Epithelial cell of esophagus (primary cell): ENCODE measurements at places on chromosomes 4 and X.

DNA sequence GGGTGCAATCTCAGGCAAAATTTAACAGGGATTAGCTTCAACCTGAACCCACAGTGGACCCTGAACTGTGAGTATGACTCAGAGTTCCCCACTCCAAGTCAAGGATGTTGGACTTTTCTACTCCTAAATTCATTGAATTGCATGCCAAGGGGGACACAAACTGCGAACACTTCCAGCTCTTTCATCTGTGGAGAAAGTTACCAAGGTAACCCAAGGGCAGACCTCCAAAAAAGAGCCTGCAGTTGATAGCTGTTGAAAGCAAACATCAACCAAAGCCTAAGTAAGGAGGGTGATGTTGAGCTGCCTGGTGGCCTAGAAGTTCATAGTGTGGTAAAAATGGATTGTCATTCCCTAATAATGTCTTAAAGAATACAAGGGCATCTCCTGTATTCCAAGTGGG is 1242.9 kb downstream of the C4orf33 start:
- no peak for DNase-seq

DNA sequence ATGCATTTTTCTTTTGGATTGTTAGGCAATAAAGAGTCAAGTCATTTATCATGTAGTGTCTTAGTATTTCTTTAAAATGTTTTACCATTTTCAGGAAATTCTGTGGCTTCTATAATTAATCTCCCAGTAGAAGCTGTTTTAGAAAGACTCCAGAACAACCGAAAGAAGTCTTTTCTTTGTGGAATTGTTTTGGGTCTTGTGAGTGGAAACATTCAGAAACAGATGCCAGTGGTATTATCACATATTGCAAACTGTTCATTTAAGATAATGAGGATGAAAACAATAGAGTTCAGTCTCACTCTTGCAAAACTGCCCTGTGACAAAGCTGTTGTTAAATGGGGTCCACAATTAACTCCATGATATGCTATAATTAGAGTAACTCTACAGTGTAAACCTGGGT is 211.2 kb upstream of the KIT start:
- DNase-seq, result no peak

GRCh38 chrX:40310447-40310846 is 212.7 kb upstream of the BCOR start:
- no peak for DNase-seq

GRCh38 chr4:124722071-124722470 is 9.5 kb upstream of the ANKRD50 start:
- peak; percentile 45 for DNase-seq

- peak; percentile 32 for DNase-seq
Observed at GRCh38 chrX:114626323-114626722, 42.4 kb downstream of the HTR2C start.

- no peak for DNase-seq
Observed at GRCh38 chrX:56788229-56788628, 59.2 kb downstream of the NBDY start.

GRCh38 chrX:39555431-39555830 is 542.3 kb downstream of the BCOR start:
- DNase-seq, result no peak

- no peak for DNase-seq
Observed at GRCh38 chrX:107135965-107136307, 17.3 kb upstream of the RBM41 start.

DNA sequence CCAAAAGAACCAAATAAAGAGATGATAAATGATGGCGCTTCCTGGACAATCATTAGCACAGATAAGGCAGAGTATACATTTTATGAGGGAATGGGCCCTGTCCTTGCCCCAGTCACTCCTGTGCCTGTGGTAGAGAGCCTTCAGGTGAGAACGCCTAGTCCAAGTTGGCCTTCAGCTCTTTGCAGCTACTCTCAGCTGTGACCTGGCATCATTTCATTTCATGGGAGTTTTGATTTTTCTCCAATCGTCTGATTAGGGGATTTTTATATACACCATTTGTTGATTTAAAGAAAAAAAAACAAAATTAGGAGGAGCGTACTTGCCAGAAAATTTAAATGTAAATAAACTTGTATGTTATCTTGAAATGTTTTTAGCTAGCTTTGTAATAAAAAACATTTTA is 60.4 kb downstream of the CCKAR start:
- no peak for DNase-seq

GRCh38 chrX:8274170-8274569 is 103.1 kb upstream of the VCX2 start:
- peak; percentile 33 for DNase-seq

DNA sequence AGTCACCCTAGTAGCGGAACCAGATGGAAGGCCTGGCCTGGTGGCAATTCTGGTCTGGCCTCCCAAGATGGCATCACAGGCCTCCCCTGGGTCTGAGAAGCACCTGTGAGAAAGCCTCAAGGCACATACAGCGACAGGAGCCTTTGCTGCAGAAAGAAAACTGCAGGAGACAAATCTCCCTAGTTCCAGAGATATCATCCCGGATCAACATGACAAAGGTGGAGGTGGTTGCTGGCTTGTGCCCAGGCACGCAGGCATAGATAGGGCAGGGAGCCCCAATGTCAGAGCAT is 93.6 kb downstream of the BCOR start:
- DNase-seq, result no peak

GRCh38 chrX:111008126-111008525 is 87.9 kb upstream of the PAK3 start:
- no peak for DNase-seq

DNA sequence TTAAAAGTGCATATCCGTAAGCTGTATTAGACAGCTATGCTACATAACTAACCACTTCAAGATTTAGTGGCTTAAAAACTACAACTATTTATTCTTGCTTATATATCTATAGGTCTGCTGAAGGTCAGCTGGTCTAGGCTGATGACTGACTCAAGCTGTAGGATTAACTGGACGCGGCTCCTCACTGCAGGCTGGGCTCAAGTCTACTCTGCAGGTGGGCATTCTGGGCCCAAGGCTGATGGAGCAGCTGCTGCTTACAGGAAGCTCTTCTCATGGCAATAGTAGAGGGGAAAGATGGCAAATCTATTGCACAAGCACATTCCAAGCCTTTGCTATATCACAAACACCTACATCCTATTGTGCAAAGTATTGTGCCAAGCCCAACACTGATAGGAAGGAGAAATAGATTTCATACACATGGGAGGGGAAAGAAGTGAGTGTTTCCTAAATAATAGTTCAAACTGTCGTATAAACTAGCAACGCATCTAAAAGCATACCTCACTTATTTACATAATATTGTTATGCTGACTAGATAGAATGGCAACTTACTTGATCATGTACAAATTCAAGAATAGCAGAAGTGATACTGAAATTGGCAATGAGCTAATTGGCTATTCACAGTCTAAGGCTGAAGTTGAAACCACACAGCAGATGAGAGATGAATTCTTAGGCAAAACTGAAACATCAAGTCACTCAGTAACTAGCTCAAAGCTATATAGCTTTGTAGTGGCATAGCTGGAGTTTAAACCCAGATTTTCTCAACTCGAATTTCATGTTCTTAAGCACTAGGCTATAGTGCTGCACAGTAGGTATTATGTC is 263.8 kb downstream of the NKX6-1 start:
- DNase-seq, result no peak

DNA sequence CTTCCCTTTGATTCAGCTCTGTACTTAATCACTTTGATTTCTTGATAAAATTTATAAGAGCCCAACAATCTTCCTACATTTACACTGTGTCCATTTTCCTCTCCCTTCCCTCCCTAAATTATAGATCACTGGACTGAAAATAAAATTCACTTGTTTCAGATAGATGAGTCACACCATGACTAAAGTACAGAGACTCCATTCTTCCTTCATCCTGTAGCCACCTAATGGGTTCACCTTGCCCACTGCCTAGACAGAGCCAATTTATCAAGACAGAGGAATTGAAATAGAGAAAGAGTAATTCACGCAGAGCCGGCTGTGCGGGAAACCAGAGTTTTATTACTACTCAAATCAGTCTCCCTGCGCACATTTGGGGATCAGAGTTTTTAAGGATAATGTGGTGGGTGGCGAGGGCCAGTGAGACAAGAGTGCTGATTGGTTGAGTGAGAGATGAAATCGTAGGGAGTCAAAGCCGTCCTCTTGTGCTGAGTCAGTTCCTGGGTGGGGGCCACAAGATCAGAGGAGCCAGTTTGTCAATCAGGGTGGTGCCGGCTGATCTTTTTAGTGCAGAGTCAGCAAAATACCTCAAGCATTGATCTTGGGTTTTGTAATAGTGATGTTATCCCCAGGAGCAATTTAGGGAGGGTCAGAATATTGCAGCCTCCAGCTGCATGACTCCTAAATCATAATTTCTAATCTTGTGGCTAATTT is 71.3 kb upstream of the MED14 start:
- DNase-seq, result no peak

DNA sequence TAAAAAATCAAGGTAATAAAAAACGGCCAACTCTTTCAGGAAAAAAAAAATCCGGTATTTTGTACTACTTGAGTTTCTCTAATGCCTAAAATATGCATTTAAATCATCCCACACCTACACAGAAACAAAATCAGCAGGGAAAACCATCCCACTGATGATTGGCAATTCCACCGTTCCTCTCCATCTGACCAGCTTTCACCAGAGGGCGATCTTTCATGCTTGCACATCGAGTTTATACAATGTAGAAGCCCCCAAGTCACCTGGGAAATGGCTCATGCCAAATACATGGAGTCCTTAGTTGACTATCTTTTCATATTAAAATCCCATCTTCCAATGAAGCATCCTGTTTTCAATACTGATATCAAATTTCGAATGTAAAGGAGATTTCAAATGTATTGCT is 69.2 kb downstream of the PTCHD1 start:
- no peak for DNase-seq

- DNase-seq, result peak; percentile 43
Observed at GRCh38 chr4:93317561-93317960, 511.0 kb upstream of the ATOH1 start.

GRCh38 chr4:144169211-144169610 is 28.7 kb upstream of the GYPA start:
- DNase-seq, result peak; percentile 27

DNA sequence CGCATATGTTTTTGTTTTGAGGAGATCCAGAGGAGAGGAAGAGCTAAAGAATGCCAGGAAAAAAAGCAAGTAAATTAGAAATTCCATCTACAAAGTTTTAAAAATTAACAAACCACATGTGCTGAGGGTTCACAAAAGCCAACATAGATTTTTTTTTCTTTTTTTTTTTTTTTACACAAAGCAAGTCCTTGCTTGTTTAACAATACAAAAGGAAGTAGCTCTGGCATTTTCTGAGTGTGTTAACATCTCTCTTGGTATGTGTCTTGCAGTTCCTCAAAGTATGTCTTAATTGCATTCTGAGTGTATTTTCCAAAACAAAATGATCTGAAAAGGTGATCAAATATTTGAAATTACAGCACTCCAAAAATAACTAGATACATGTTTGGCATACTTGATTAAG is 1682.7 kb upstream of the AGA start:
- DNase-seq, result peak; percentile 79

DNA sequence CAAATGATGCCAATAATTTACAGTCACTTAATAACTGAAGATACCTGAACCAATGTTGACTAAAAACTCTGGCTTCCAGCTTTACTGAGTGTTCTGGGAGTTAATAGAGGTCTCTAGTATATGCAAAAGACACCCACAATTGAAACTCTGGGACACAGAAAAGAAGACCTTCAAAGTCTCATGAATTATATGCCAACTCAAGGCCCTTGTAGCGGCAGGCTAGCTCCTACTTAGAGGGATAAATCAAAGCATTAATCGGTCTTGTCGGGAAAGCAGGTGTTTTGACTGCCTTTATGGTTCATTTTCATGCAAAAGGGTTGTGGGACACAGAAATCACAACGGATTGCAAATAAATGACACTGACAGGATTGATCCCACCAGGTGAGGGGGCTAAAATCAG is 55.9 kb downstream of the PCDH18 start:
- no peak for DNase-seq

DNA sequence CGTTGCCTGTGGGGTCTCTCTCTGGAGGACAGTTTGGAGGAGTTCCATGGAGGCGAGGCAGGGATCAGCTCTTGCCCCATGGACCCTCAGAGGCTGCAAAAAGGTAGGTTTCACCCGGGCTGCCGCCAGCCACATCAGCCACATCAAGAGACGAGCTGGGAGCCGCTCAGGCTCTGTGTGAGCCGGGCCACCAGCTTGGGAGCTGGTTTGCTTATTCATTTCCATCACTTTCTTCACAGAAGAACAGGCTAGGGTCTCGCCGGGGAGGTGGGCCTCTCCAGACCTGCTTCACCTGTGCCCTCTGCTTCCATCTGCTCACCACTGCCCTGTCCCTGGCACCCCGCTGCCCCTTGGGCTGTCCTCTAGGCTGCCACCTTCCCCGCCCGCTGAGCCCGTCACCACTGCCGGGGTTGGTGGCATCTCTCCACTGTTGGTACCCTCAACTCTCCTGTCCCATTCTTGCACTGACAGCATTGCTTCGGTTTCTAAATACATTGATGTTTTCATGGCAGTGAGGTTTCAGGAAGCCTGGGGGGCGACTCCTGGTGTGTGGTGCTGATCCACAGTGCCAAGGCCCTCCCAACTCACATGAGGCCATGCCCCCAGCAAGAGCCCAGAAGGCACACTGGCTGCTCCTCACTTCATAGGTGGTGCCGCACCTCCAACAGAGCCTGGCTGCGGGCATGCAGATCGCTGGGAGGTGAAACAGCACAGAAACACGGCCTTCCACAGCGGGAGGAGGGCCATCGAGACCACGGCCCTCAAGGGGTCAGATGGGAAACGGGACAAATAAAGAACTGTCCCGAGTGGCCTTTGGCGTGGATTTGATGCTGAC is 4.5 kb upstream of the TREX2 start:
- no peak for DNase-seq

DNA sequence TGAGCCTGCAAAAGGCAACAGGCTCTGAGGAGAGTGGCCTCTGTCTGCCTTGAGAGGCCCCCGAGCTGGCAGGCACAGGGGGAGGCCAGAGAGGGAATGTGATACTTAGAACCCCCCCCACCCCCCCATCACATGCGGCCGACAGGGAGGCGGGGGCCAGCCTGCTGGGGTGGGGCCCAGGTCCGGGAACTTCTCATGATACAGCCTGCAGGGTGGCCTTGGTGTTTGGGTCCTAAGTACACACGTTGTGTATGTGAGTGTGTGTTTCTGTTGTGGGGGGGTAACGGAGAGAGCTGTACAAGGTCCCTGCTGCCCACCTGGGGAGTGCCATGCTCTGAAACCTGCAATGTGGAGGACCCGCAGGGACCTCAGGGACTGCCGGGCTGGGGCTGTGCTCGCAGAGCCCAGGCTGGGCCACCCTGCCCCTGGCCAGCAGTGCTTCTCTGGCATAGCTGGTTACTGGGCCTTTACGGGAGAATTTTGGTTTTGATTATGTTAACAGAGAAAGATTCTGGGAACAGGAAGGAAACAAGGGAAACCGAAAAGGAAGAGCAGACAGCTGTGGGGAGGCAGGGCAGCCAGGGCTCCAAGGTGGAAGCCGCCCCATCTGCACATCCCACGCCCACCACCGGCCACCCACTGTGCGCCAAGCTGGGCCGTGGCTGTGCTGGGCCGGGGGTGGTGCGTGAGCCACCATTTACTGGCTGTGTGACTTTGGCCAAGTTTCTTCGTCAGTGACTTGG is 19.9 kb downstream of the SH3BP2 start:
- DNase-seq, result no peak

DNA sequence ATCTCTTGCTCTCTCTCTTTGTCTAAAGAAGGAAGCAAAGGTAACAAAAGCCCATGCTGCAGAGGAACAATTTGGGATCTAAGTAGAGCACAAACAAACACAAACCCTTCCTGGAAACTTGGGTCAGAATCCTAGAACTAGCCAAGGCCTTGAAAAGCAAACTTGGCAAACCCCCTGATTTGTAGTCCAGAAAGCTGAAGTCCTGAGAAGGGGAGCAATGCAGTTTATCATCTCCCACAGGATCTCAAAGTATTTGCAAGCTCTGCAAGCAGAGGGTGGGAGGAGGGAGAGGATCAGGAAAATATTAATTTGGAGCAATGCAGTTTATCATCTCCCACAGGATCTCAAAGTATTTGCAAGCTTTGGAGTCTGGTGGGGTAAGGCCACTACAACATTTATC is 379.5 kb upstream of the FGF13 start:
- no peak for DNase-seq
